Muscle of arm (tissue), 14 donors: ENCODE measurements at places on chromosomes 12 and 14. TPM values are rescaled to one million over a fixed set of nuclear protein-coding genes. Genes with fewer than 3 reads are reported as not detected.

The APOF gene
- polyA plus RNA-seq = not detected

The SELPLG gene
- 4.4 TPM for polyA plus RNA-seq

GRCh38 chr14:92447416-92448197 lies 66.0 kb upstream of the RIN3 start:
- no peak for DNase-seq

- peak; percentile 22 for DNase-seq
These were observed 15.8 kb upstream of the CPNE8 start for GRCh38 chr12:38921025-38921677.

DNA sequence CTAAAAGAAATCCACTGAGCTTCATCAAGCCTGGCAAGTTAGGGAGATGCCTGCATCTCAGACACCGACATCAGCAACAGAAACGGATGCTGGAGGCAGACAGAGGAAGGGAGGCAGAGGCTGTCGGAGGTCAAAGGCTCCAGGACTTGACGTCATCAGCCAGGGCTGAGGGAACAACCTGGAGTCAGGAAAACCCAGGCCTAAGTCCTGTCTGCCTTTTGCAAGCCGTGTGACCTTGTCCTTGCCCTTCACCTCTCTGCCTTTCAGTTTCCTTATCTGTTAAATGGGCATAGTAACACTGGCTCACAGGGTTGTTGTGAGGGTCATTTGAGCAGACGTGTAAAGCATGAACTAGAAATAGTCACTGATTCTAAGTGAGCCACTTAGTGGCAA lies 194.2 kb downstream of the BCL11B start:
- DNase-seq = no peak

- DNase-seq = no peak
These were observed 23.7 kb downstream of the CEP170B start for GRCh38 chr14:104888489-104889374.

GRCh38 chr12:98559666-98560065 lies 33.8 kb upstream of the SLC25A3 start:
- DNase-seq = no peak

DNA sequence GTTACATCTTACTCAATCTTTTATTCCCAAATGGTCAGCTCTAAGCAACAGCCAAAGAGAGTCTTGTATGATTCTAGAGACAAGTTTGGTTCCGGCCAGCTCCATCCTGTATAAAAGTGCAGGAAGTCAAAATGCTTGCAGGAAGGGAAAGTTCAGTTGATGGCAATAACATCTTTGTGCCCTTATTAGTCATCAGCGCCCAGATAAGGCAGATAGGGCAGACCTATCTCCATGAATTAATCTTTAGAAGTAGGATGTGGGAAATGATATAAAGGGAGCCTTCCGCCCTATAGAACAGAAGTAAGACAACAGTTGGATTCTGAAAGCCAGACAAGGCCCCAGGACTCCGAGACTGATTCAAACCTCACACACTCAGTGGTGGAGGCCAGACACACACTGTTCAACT lies 6.4 kb downstream of the GNS start:
- no peak for DNase-seq

- no peak for DNase-seq
These were observed 56.9 kb downstream of the CHST11 start for GRCh38 chr12:104513681-104514080.
